ENCODE measurements at places on chromosomes 5 and 9.

GRCh38 chr5:149552553-149553160 lies 1.4 kb upstream of the CSNK1A1 start:
- no peak for DNase-seq

DNA sequence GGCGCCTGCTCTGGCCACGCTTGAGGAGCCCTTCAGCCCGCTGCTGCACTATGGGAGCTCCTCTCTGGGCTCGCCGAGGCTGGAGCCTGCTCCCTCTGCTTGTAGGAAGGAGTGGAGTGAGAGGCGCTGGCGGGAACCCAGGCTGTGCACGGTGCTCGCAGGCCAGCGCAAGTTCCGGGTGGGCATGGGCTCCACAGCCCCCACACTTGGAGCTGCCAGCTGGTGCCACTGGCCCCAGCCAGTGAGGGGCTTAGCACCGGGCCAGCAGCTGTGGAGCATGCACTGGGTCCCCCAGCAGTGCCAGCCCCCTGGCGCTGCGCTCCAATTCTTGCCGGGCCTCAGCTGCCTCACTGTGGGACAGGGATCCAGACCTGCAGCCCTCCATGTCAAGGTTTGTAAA lies 122.1 kb upstream of the CD180 start:
- no peak for DNase-seq

- peak; percentile 99 for DNase-seq
These were observed 502.7 kb downstream of the NR2F1-AS1 start for GRCh38 chr5:93078082-93079038.

GRCh38 chr5:6719896-6720560 lies 6.8 kb downstream of the TENT4A start:
- no peak for DNase-seq

- no peak for DNase-seq
These were observed 167.1 kb upstream of the SNX2 start for GRCh38 chr5:122607818-122608217.

- no peak for DNase-seq
These were observed 34.5 kb upstream of the SPARC start for GRCh38 chr5:151721087-151721646.

DNA sequence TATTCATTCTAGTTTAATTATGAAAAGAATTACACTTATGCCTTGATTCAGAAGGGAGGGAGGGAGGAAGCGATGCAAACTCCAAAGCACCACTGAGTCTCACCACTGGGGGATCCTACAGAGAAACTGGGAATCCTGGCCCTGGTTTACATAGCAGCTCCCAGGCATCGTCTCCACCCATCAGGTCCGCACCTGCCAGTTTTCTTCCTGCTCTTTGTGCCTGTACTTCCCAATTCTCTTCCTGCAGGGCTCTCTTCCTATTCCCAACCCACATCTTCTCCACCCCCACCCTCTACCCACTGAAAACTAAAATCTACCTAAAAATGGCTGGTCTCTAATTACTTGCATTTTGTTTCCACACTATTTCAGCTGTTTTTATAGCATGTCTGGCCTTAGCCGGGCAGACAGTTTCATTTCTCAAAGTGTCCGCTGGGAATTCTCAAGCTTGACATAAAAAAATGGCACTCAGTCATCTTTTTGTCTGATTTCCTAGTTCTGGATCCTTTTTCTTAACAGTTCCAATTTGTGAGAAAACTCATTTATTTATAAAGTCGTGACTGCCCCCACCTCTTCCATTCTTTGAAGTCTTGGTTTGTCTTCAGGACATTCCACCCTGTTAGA lies 1.6 kb upstream of the TNIP1 start:
- no peak for DNase-seq

- no peak for DNase-seq
These were observed 45.6 kb upstream of the LCP2 start for GRCh38 chr5:170343177-170343576.

GRCh38 chr5:157748760-157749461 lies 5.4 kb downstream of the LSM11 start:
- DNase-seq = peak; percentile 40

GRCh38 chr9:136837146-136837855 lies 5.0 kb upstream of the AJM1 start:
- DNase-seq = no peak

GRCh38 chr5:81782811-81783210 lies 31.9 kb upstream of the SSBP2 start:
- no peak for DNase-seq

DNA sequence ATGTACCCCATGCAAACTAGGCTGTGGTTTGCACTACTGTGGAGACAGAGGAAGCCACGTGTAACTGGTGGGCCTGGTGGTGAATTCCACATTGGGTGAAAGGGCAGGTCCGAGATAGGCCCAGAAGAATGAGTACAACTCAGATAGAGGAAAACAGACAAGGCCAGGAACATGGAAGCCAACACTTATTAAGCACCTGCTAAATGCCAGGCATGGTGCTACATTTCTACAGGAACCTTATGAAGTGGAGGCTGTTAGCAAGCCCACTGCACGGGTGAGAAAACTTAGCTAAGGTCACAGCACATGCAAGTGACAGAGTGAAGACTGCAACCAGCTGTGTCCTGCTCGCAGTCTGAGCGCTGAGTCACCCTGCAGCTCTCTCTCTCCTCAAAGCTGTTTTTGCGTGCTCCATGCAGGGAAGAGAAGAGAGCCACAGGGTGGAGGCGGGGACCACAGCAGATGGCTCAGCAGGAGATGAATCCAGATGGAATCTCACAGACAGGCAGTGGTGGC lies 65.5 kb upstream of the SPTLC1 start:
- peak; percentile 71 for DNase-seq

GRCh38 chr5:113450462-113450861 lies 15.7 kb upstream of the TSSK1B start:
- DNase-seq = no peak

- no peak for DNase-seq
These were observed 59.6 kb upstream of the IL17B start for GRCh38 chr5:149438711-149439132.

DNA sequence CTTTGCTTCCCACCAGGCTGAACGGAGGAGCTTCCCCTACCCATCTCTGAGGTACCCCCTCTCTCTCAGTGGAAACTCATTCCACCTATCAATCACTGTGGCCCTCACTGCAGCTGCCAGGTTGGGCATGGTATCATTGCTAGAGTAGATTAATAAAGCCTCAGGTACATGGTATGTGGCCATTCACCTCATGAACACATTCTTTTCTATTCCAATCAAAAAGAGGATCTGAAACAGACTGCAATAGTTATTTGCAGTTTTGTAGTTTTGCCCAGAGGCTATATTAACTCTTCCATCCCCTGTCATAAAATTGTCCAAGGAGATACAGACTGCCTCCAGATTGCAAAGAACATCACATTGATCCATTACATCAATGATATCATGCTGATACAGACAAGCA lies 85.8 kb upstream of the MVB12B start:
- DNase-seq = no peak

DNA sequence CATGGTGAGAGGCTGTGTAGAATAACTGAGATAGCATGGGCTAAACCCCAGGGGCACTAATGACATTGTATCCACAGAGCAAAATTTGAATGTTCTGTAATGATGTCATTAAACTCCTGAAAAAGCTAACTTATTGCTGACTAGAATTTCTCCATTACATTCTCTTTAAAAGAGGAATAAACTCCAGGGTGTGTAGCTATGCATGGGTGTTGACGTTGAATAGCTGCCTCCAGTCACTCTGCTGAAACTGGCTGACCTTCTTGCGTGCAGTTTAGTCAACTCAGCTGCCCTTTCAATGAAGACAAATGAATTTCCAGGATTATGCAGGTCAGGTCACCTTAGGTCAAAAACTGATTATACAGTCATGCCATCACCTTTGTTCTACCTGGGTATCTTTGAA lies 617.5 kb upstream of the WWC1 start:
- DNase-seq = no peak

GRCh38 chr9:90219548-90220118 lies 423.0 kb downstream of the DIRAS2 start:
- peak; percentile 6 for DNase-seq

- no peak for DNase-seq
These were observed 123.9 kb downstream of the TENT4A start for GRCh38 chr5:6837095-6837494.

- DNase-seq = no peak
These were observed 847.3 kb downstream of the MAT2B start for GRCh38 chr5:164352695-164353094.

DNA sequence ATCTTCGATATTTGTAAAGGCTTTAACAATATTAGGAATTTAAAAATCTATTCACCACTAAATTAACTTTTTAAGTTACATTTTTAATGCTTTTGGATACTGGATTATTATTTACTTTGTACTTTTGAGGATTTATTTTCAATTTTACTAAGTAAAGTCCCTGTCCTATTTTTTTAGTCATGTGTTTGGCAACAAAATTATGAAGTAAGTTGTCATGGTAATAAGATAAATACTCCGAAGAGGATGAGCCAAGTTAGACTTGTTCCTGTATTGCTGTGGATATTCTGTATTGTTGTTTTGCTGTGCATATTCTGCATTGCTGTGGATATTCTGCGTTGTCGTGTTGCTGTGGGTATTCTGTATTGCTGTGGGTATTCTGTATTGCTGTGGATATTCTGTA lies 210.1 kb downstream of the MTRR start:
- DNase-seq = no peak

DNA sequence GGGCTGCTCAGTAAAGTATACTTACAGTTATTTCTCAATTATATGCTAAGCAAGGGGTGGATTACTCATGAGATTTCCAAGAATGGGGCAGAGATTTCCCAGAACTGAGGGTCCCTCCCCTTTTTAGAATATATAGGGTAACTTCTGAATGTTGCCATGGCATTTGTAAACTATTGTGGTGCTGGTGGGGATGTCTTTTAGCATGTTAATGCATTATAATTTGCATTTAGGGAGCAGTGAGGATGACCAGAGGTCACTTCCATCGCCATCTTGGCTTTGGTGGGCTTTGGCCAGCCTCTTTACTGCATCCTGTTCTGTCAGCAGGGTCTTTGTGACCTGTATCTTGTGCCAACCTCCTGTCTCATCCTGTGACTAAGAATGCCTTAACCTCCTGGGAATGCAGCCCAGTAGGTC lies 35.5 kb downstream of the TTC1 start:
- DNase-seq = peak; percentile 73

GRCh38 chr5:64834611-64835010 lies 65.9 kb downstream of the CWC27 start:
- DNase-seq = no peak

DNA sequence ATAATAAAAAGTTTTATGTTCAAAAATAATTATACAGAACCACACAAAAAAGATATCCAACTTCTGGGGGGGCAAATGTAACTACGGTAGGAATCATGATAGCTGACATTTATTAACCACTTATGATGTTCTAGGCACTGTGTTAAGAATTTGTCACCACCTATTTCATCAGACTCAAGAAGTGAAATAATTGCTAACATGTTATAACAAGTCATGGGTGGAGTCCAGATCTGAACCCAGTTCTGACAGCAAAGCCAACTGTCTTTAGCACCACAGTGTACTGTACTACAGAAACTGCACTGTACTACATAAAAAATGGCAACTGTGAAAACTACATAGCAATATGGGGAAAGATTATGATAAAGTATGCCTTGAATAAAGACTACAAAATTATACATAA lies 3.0 kb upstream of the SAP30L start:
- no peak for DNase-seq

DNA sequence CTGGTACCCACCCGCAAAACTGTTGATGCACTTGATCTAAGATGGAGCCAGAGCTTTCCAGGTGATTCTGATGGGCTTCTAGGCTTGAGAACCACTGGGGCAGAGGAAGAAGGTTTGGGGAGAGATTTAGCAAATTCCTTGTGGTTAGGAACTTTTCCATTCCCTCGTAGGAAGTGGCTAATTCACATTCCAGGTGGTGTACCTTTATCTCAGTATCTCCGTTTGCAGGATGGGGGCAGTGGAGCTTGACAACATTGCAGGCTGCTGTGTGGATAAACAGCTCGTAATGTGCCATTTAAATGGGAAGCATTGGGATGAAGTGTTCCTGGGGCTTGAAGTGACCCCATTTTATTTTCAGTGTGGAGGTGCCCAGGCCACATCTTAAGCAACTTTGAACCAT lies 172.9 kb upstream of the IL12B start:
- DNase-seq = no peak

DNA sequence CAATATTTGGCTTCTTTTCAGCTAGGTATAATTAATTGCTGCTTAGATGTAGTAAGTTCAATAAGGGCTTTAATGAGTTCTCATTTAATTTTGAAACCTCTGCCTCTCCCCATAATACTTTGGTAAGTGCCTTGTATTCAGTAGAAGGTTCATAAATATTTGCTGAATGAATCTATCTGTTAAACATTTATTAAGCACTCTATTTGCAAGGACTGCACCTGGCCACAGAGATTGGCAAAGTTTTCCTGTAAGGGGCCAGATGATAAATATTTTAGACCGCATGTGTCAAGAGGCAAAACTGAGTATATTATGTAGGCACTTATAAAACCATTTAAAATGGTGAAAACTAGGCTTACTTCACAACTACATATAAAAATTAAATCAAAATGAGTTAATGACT lies 19.0 kb upstream of the GNA14 start:
- DNase-seq = no peak

DNA sequence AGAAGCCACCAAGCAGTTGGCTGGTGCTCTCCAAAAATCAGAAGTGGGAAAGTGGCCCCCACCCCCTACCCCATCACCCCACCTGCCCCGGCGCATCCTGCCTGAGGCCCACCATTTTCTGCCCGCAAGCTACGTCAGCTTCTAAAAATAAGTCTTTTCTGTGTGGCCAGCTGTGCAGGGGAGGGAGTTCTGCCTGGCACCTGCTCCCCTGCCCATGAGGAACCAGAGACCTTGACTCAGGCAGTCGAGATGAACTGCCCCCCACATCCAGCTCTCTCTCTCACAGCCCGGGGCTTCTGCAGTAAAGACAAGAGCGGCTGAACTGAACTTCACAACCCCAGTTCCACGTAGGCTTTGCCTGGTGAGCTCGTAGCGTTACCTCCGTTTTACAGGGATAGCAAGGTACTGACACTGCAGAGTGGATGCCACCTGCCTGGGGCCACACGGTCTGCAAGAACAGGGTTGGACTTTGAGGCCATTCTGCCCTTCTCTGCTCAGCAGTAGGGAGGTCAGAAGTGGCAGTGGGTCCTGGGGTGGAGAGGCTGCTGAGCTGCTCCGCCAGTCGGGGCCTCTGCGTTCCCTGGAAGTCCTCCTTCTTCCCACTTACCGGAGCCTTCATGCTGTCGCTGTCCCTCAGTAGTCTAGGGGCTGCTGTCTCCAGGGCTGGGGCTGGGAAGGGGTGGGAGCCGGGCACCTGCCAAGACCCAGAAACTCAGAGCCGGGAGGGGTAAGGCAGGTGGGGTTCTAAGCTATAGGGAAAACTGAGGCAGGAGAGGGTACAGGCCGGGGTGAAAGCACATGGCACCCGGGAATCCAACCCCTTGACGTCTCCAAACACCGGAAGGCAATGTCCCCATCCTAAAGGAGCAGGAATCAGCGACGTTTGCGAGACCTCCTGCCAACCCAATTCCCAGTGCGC lies 781 bp downstream of the ST6GALNAC4 start:
- DNase-seq = no peak

DNA sequence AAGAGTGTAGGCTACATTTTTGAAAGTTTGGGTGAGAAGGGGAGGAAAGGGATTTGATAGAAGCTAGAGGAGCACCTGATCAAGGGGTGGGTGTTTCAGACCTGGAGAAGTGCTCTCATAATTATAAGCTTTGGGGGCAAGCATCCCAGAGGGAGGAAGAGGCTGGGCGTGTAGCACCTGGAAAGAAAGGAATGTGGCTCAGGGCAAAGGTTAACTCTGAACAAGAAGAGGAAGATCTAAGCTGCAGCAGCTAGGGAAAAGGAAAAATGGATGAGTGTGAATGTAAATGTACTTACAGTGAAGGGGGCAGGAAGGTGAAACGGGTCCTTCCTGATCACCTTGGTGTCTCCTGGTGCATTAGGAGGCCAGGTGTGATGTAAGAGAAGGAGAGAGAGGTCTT lies 49.8 kb upstream of the ANKRD55 start:
- no peak for DNase-seq
